ENCODE measurements at places on chromosomes 13 and 19. TPM values are rescaled to one million over a fixed set of nuclear protein-coding genes. Genes with fewer than 3 reads are reported as not detected.

- peak overlapping the region; percentile 52 for H3K27ac ChIP-seq
- DNase-seq, result no peak
- H3K4me3 ChIP-seq, result no peak overlapping the region
Observed at GRCh38 chr19:16285769-16286498, 38.7 kb upstream of the KLF2 start.

DNA sequence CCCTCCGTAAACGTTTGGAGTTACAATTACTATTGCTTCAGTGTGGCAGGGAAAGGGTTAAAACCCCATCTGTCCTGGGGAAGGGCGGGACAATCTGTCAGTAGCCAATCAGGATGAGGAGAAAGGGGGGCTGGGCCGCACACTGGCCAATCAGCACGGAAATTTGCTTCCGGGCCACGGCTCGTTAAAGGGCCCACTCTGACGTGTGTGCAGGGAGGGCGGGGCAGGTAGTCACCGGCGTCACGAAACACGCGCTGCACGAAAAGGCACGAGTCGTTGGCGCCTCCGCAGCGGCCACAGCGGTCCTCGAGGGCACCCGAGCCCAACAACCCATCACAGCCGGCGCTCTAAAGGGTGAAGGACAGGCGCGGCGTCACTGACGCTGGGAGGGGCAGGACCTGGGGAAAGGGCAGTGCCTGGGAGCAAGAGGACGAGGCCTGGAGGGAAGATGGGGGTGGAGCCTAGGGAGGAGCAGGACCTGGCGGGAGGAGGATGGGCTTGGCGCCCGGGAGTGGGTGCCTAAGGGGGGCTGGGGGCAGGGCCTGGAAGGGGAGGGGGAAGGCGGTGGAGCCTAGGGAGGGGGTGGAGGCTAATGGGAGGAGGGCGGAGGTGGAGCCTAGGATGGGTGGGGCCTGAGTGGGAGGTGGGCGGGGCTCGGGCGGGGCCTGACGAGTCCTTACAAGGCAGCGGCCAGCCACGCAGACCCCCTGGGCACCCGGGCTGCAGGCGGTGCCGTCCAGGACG is 4.9 kb downstream of the ADAMTSL5 start:
- peak overlapping the region; percentile 55 for H3K27ac ChIP-seq
- peaks cover 21% of the 10 kb centered on the region for H3K4me1 ChIP-seq
- DNase-seq, result peak; percentile 91
- H3K27me3 ChIP-seq, result peaks cover 10% of the 10 kb centered on the region
- H3K36me3 ChIP-seq, result no peaks in the 10 kb centered on the region

GRCh38 chr19:4233282-4233853 is 4.0 kb downstream of the EBI3 start:
- H3K4me1 ChIP-seq, result no peaks in the 10 kb centered on the region
- peaks cover 4% of the 10 kb centered on the region for H3K27me3 ChIP-seq
- H3K36me3 ChIP-seq, result no peaks in the 10 kb centered on the region
- no peak overlapping the region for H3K27ac ChIP-seq
- no peak for DNase-seq

DNA sequence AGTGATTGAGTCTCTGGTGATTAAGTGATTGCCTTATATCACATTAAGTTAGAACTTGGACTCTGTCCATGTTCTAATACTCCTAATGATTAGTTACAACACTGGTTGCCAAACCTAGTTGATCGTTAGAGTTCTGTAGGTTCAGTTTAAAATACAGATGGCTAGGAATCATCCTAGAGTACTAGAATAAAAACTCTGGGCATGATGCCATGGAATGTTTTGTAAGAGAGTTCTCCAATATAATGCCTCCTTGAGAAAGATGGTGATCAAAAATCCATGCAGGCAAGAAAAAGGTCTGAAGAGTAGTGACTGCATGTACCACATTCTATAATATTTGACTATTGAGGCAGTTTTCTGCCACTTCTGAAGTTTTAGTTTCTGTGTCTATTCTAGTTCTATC is 176.3 kb downstream of the GPC5 start:
- H3K4me1 ChIP-seq, result no peaks in the 10 kb centered on the region
- no peak overlapping the region for H3K27ac ChIP-seq
- DNase-seq, result no peak
- H3K36me3 ChIP-seq, result no peaks in the 10 kb centered on the region
- no peak overlapping the region for H3K4me3 ChIP-seq

The ACP7 gene
- not detected for total RNA-seq

The NCAN gene
- not detected for total RNA-seq

DNA sequence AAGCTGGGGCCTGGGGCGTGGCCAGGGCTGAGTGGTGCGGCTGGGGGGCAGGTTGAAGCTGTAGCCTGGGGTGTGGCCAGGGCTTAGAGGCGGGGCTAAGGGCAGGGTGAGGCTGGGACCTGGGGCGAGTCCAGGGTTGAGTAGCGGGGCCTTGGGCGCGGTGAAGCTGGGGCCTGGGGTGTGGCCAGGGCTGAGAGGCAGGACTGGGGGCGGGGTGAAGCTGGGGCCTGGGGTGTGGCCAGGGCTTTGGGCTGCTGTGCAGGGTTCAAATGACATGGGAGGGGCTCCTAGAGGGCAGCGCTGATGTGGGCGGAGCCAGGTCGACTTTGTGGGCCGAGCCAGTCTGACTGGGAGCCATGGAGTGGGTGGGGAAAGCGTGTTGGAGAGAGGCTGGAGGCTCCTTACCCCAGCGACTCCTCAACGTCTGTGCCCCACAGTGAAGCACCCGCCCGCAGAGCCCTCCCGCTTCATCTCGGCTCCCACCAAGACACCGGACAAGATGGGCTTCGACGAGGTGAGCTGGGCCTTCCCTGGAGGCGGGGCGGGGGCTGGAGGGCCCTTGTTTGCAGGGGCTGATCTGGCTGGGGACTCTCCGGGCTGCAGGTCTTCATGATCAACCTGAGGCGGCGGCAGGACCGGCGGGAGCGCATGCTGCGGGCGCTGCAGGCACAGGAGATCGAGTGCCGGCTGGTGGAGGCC is 21.5 kb downstream of the COLGALT1 start:
- H3K4me3 ChIP-seq, result no peak overlapping the region
- H3K27ac ChIP-seq, result no peak overlapping the region
- DNase-seq, result peak; percentile 15

Measured in thyroid gland (tissue), 4 donors.